RCC 7860 (cell line): ENCODE measurements at places on chromosomes 16 and 17.

DNA sequence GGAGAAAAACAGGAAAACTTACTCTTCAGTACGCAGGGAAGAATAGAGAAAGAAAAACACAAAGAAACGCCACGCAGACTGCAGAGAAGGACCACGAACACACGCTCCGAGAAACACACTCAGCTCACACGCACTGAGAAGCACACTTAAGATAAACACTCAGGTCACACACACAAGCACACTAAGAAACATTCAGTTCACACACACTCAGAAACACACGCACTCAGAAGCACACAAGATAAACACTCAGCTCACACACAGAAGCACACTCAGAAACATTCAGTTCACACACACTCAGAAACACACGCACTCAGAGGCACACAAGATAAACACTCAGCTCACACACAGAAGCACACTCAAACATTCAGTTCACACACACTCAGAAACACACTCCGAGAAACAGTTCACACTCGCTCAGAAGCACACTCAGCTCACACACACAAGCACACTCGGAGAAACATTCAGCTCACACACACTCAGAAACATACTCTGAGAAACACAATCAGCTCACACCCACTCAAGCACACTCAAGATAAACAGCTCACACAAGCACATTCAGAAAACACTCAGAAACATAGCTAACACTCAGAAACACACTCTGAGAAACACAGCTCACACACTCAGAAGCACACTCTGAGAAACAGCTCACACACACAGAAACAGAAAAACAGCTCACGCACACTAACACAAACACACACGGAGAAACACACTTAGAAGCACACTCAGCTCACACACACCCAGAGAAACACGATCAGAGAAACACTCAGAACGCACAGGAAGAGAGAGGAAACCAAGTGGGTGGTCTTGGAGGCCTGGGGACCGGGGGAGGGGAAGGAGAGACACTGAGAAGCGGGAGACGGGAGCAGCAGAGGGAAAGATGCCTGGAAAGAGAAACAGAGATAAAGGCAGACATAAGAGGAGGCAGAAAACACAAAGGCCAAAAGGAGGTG lies 908 bp downstream of the TMEM98 start:
- no peak for DNase-seq

DNA sequence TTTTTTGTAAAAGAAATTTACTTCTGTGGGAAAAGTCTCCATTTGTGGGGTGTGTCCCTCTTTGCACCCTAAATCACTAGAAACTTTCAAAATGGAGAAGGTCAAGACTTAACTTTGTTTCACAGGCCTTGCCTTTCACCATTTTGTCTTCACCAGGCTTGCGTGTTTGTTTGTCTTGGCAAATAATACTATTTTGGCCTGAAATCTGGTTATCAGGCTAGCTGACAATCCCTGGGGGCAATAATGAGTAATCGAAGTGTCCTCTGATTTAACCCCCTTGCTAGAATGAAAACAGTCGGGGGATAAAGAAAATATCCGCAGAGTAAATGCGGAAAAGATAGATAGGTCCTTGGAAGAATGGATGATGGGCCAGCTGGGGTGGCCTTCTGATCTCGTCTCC lies 34.5 kb downstream of the SLC39A11 start:
- DNase-seq: no peak

- peak; percentile 67 for DNase-seq
Observed at GRCh38 chr17:72603420-72604242, 482.8 kb downstream of the SOX9 start.

DNA sequence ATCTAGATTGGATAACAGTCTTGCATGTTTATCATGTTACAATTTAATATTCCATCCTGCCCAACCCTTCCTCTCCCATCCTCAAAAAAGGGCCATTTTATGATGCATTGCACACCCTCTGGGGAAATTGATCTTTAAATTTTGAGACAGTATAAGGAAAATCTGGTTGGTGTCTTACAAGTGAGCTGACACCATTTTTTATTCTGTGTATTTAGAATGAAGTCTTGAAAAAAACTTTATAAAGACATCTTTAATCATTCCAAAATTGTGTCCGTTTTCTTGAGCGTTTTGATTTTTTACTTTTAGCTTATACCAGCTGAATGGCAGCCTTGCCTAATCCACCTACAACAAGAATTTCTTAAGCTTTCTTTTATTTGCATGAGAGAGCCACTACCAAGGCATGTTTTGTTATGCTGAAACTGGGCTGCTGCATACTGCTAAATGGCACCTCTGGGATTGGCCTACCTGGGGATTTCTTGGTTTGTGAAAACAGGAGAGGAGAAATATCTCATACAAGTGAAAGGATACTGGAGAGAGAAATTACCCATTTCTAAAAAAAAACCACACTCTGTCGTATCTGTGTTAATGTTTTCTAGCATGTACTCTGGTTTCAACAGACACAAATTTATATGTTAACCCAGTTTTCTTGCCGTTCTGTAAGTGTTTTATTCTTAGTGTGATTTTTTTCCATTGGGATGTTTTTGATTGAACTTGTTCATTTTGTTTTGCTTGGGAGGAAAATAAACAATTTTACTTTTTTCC lies 52.2 kb downstream of the TUBD1 start:
- DNase-seq: peak; percentile 52

DNA sequence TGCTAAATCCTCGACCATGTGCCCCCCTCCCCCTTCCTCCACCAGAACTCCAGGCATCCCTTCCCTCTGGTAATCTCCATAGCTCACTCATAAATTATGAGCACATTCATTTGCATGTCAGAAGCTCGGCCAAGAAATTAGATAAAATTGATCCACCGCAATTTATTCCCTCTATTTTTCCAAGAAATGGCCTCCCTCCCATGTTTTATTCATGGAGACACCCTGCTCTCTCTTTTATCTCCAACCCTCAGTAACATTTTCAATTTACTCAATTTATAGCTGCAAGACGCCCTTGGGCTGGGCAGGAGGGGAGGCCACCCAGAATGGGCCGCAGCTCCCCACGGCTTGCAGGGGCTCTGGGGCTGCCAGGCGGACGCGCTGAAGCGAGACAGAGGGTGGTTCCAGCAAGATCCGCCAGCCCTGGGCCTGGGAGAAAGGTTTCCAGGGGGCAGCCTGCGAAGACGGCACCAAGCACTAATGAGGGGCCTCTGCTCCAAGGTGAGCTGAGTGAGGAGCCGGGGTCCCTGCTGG lies 54.7 kb upstream of the ZNF423 start:
- DNase-seq: no peak

DNA sequence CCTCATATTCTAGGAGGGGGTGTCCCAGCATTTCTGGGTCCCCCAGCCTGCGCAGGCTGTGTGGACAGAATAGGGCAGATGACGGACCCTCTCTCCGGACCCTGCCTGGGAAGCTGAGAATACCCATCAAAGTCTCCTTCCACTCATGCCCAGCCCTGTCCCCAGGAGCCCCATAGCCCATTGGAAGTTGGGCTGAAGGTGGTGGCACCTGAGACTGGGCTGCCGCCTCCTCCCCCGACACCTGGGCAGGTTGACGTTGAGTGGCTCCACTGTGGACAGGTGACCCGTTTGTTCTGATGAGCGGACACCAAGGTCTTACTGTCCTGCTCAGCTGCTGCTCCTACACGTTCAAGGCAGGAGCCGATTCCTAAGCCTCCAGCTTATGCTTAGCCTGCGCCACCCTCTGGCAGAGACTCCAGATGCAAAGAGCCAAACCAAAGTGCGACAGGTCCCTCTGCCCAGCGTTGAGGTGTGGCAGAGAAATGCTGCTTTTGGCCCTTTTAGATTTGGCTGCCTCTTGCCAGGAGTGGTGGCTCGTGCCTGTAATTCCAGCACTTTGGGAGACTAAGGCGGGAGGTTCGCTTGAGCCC lies 11.6 kb downstream of the STH start:
- no peak for DNase-seq

GRCh38 chr17:29622337-29623282 lies at the start of gene CORO6:
CORO6 (minus strand) TSS chr17:29622912; CDS start chr17:29621421, 1,491 bp downstream.
- DNase-seq: no peak

DNA sequence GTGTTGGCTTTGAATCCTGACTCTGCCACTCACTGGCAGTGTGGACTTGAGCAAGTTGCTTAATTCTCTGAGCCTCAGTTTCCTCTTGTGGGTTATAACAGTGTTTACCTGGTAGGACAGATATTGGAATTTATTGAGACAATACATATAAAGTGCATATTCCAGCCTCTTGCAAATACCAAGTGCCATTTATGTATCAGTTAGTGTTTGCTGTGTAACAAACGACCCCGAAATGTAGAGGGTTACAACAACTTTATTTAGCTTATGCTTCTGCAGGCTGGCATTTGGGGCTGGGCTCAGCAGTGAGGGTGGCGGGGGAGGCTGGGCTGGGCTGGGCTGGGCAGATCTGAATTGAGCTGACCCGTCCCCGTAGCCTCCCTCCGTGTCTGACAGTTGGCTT lies 42.4 kb upstream of the IL21R start:
- DNase-seq: no peak

DNA sequence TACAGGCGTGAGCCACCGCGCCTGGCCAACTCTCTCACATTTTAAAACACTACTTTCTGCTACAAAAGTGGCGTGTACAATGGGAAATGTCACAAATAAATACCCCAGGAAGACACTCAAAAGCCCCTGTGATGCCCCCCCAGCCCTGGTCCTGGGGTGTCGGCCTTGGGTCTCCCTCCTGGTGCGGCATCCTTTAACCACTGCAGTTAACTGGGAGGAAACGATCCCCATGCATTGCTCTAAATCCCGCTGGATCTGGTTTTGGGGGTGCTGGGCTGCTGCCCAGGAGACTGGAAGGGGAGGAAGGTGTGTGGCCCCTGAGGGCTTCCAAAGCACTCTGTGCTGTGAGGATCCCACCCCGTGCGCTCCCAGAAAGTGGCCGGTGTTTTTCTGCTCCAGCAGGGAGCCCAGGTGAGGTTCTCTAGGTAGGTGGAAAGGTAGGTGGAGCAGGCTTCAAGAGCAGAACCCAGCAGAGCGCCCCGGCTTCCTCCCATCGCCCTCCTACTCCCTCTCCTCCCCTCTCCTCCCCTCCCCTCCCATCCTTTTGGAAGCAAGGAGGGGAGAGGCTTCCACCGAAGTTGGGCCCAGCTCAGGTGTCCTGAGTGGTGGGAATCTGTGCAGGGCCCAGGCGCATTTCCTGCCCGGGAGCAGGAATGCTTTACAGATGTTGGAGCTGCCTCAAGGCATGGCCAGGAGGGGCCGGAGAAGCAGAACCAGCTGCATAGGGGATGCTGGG lies 363.3 kb downstream of the SEC14L1 start:
- no peak for DNase-seq

- DNase-seq: no peak
Observed at GRCh38 chr17:78812855-78813254, 27.8 kb downstream of the USP36 start.

- DNase-seq: no peak
Observed at GRCh38 chr17:66791347-66791746, 43.6 kb upstream of the CACNG5 start.

GRCh38 chr17:82065638-82066303 lies at the start of gene DUS1L:
DUS1L (minus strand) TSS chr17:82065804; CDS start chr17:82065059, 745 bp downstream.
- DNase-seq: no peak

- no peak for DNase-seq
Observed at GRCh38 chr17:42334677-42335076, 46.4 kb downstream of the STAT5A start.

GRCh38 chr16:10561425-10561824 lies 19.0 kb downstream of the EMP2 start:
- no peak for DNase-seq

GRCh38 chr16:12159672-12160071 lies 183.1 kb downstream of the SNX29 start:
- DNase-seq: no peak

GRCh38 chr17:45332505-45332904 lies 15.7 kb upstream of the MAP3K14 start:
- no peak for DNase-seq

- no peak for DNase-seq
Observed at GRCh38 chr17:13395862-13396261, 205.9 kb downstream of the HS3ST3A1 start.

- no peak for DNase-seq
Observed at GRCh38 chr17:10439816-10440215, 18.1 kb upstream of the MYH8 start.

GRCh38 chr16:31052114-31052513 lies 18.8 kb downstream of the STX4 start:
- DNase-seq: peak; percentile 92

DNA sequence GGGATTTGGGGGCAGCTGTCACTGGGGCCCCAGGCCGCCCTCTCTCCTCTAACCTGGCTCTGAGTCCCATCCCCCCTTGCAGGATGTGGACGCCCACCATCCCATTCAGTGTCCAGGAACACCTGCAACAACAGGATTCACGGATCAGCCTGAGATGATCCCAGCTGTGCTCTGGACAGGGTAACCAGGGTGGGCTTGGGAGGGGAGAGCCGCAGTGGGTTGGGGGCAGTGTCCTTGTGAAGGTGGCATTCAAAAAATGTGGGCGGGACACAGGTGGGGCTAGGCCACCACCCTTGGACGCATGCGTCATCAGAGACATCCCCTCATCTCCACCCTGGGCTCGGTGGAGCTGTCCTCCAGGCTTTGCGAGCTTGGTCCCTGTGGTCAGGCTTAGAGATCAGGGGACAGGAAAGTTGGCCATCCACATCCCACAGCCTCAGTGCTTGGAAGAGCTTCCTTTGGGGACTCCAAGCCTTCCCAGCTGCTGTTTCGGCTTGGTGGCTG lies 19.1 kb downstream of the DEXI start:
- DNase-seq: no peak

- DNase-seq: no peak
Observed at GRCh38 chr16:13102401-13102800, 201.0 kb downstream of the SHISA9 start.

- no peak for DNase-seq
Observed at GRCh38 chr16:29747947-29748759, 2.4 kb upstream of the C16orf54 start.

DNA sequence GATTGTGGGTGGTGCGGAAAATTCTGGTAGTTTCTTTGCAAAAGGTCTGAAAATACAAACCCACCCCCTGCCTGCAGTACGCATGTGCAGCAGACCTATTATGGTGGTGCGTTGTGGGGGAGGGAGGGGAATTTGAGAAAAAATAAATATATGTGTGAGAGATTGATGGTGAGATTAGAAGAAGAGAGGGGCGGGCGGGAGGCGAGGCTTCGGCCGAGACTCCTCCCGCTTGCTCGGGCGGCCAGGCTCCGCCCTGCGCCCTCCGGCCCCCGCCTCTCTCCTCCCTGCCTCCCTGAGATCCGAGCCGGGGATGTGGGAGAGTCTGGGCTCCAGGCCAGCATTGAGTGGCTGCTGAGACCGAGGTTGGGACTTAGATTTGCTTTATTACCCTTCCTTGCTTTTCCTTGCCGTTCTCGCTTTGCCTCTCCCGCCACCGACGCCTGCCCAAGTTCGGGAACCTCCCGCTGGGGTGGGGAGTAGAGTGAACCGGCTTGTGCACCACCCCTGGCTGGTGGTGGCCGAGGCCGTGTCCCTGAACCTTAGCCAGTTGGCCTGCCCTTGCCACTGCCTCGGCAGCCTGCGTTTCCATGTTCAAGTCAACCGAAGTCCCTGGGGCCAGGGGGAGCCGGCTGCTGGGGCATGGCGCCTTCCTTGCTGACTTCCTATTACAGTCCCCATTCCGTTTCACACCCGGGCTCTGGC lies 956 bp upstream of the CHD3 start:
- peak; percentile 83 for DNase-seq

- no peak for DNase-seq
Observed at GRCh38 chr16:67206838-67207248, 7.9 kb downstream of the ELMO3 start.
